ENCODE measurements at places on chromosomes 3 and 15. TPM values are rescaled to one million over a fixed set of nuclear protein-coding genes. Genes with fewer than 3 reads are reported as not detected.

DNA sequence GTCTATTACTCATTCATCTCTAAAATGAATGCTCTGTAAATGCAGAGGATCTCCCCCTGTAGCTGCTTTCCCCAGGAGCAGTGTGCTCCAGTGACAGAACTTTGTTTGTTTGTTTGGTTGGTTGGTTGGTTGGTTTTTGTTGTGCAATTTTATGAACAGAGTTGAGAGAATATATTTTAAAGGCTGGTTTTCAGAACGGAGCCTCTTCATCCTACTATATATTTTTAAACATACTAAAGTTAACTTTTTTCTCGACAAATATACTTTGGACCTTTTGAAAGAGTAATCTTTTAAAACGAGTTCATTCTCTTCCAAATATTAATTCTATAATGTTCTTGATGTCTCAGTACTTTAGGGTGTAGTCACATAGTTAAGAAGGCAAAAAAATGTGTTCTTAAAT, 20.2 kb downstream of the RYR3 start:
- DNase-seq, result no peak

GRCh38 chr3:57890874-57891273, 117.3 kb upstream of the FLNB start:
- DNase-seq, result no peak

CHRM5 gene
- total RNA-seq, result not detected

- no peak for DNase-seq
Observed at GRCh38 chr3:72820415-72820814, 27.8 kb downstream of the SHQ1 start.

CCK gene
- 3.5 TPM for total RNA-seq

Measured in Peyer's patch (tissue), 4 donors.